Right kidney (tissue), 9 donors: ENCODE measurements at places on chromosomes 3 and 15.

- DNase-seq, result no peak
These were observed 78.9 kb upstream of the BLM start for GRCh38 chr15:90638201-90638691.

DNA sequence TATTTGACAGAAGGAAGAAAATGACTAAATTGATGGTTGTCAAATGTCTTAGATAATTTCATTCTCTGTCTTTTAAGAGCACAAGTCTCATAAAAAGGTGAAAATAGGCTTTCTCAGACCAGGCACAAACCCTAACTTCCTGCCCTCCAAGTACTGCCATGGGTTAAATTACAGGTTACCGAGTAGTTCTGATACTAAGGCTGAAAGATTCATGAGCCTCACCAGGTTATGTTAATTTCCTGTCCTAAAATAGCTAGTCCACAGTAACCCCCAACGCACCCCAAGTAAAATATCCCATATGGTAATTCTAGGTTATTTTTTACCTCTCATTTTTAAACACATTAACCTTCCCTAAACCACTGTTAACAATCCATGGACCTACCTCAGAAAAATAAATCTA, 42.0 kb downstream of the GSK3B start:
- DNase-seq, result no peak

- DNase-seq, result no peak
These were observed 28.1 kb downstream of the CCNL1 start for GRCh38 chr3:157131861-157132260.

DNA sequence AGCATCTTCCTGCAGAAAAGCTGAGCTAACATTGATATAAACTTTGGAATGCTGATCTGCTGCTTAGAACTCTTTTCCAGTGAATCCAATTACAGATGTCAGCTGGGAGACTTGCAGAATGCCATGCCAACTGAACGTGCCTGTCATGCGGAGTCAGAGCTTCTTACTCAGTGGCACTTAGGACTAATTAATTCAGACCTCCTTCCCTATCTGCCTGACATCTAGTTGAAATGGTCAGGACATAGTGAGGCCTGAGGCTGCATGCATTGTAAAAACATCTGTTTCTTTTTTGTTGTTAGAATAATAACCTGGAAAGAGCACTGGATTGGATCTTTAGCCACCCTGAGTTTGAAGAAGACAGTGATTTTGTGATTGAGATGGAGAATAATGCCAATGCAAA, 112.6 kb downstream of the USP13 start:
- DNase-seq, result no peak

- no peak for DNase-seq
These were observed 43.3 kb downstream of the RBMS3 start for GRCh38 chr3:29324180-29324651.

- DNase-seq, result no peak
These were observed 167.3 kb downstream of the BCHE start for GRCh38 chr3:165669967-165670366.

- DNase-seq, result no peak
These were observed 190.9 kb upstream of the PLSCR5 start for GRCh38 chr3:146796078-146796477.

DNA sequence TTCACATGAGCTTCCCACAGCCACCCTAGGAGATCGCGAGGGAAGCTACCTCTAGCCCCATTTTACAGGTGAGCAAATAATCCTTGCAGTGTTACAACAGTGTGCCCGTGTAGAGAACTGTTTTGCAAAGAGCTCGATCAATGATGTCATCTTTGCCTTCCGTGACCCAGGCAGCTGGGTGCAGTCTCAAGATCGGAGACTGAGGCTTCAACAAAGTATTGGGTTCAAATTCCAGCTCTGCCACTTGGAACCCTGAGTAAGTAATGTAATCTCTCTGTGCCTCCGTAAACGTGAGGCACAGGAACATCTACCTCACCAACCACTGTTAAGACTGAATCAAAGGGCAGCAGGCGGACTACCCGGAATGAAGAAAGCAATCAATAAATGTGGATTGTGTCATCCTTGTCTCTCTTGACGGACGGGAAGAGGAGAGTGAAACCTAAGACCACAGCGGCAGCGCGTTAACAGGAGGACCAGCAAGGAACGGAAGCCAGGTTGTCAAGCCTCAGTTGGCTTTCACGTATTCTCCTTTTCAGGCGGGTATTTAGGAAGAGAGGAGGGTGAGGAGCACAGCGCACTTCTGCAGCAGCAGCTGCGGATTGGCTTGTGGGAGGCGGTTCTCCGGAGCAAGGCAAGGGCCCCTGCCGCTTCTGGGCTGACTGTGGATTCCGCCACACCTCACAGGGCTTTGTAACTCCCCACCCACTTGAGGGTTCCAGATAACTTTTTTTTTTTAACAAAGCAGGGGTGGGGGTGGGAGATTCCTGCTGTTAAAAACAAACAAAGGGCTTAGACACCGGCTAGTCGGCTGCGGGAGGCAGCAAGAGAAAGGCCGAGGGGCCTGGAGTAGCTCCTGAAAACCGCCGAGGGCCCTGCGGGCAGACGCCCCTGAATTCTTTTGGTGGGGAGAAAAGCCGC, 1.5 kb upstream of the SMAD3 start:
- peak; percentile 80 for DNase-seq

DNA sequence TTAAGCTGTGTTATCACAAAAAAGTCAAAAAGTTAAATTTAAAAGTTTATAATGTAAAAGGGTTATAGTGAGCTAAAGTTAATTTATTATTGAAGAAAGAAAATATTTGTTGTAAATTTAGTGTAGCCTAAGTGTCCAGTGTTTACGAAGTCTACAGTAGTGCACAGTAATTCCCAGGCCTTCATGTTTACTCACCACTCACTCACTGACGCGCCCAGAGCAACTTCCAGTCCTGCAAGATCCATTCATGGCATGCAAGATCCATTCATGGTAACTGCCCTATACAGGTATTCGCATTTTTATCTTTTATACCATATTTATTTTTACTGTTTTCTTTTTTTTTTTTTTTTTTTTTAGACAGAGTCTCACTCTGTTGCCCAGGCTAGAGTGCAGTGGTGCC, 69.5 kb downstream of the TPRA1 start:
- no peak for DNase-seq

DNA sequence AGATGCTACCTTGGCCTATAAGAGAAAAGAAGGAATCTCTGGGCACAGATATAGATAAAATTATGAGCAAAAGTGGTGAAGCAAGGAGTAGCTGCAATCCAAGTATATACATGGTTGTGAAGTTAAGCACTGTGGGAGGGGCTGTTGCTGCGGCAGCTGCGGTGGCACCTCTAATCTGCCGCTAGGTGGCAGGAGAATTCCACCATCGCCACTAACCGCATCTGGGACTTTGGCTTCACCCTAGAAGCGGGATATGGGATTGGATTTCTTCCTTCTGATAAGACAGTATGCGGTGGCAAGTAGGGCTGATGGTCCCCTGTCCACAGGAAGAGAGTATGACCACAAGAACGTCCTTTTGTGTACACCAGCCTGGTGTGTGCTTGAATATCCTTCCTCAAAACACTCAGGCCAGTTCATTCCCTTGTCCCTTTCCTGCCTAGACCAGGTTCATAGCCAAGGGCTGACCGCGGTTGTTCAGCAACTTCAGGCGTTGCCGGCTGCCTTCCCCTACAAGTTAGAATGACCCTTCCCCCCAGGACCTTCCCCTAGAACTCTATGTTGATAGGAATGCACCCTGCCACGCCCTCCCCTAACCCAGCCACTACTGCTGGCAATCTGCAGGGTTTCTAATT, 5.1 kb downstream of the MAGEL2 start:
- DNase-seq, result peak; percentile 34

GRCh38 chr3:88542916-88543315, 393.2 kb downstream of the C3orf38 start:
- DNase-seq, result no peak

DNA sequence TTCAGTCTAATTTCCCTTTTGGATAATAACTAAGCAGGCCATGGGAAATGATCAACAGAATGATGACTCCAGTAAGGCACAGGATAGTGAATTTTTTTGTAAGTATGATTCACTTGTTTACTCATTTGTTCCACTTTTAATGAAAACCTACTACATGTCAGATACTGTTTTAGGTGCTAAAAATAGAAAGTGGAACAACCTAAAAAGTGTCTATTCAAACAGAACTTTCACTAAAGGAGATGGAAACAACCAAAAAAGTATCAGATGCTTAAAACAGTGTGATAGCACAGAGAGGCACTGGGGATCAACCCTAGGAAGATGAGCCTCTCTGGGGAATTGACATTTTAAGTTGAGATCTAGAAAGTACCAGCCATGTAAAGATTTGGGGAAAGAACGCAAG, 11.1 kb downstream of the RYK start:
- DNase-seq, result no peak

DNA sequence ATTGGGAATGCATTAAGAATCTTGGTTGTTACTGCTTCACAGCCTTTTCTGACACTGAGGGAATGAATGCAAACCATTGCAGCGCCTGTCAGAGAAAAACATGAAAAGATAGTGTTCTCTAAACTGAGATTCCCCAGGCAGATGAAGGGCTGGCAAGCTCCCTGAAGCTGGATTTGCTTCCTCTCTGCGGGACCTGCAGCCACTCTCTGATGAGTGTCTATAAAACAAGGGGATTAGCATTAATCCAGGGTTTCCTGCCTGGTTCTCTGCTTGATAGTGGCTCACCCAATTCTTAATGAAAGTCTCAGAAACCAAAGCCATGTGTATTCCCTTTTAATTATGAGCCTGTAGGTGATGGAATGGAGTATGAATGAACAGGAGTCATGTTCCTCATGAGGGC, 344.3 kb upstream of the UMPS start:
- DNase-seq, result no peak

DNA sequence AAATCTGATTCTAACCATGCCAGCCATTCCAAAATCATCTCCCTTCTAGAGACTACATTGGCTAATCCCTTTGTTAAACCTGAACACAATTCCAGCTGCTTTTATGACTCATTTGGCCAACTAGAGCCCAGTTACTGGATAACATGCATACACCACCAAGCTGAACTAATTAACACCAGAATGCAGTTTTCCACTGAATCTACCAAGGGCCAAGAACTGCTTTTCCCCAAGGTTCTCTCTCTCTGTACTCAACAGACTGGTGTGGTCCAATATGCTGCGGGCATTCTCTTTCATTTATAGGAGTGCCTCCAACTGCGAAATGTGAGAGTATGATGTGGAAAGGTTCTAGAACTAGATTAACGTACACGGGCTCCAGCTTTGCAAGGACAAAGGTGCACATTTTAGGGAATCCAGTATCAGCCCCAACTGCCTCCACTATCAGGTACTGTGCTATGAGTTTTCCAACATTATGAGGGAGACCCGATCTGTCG, 1.5 kb downstream of the CHSY1 start:
- peak; percentile 24 for DNase-seq

GRCh38 chr15:47890397-47891150, 173.3 kb downstream of the SEMA6D start:
- no peak for DNase-seq

GRCh38 chr3:127497166-127497565, 93.4 kb downstream of the TPRA1 start:
- no peak for DNase-seq

DNA sequence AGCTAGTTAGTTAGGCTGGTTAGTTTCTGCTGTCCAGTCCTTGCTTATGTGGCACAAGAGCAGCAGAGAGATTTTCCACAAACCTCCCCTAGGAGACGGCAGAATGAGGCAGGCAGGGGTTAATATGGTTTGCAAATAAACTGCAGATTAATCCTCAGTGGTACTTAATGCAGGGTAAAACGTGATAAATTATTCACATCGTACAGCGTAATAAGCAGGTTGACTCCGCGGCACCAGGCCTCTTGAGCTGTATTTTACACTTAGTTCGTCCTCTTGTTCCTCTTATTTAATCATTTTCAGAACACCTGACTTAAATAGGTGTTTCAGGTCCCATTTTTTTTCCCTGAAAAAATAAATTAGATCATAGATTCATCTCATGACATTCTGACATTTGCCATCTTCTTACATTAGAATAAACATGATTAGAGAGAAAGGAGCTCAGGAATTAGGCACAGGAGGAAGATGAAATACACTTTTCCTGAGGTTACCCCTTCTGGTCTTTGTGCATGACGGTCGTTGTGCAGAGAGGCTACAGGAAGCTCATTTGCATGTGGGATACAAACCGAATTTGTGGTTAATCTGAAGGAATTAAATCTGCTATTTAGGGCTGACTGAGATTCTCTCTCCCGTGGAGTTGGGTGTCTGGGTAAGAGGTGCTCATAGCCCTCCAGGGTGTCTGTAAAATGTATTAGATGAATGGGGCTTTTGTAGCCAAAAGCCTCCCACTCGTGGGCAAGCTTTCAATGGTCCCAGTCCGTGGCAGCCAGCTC, 27.1 kb upstream of the VPS8 start:
- DNase-seq, result no peak

GRCh38 chr3:49387721-49388120, 24.1 kb downstream of the RHOA start:
- DNase-seq, result no peak

GRCh38 chr3:102098130-102098885, 249.0 kb downstream of the NFKBIZ start:
- DNase-seq, result no peak

GRCh38 chr3:141796081-141796888, 33.1 kb downstream of the GRK7 start:
- DNase-seq, result peak; percentile 30

DNA sequence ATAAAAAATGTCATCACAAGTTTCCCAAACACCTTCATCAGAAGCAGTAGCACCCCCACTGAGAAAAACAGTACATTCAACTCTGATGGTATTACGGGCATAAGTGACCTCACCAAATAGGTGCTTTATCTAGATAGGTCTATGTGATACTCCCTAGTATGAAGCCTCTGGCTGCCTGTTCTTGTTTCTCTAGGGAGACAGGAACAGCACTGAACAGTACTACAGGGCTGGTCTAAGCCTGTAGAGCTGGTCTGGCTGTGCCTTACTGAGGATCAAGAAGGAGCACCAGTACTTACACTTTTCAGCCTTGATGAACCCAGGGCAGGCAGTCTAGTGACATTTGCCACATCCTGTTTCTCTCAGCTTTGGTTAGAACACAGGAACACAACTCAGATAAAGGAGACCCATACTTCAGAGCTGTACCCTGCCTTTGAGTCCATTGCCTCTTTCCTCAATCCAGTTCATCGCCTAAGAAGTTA, 35.9 kb downstream of the OXNAD1 start:
- no peak for DNase-seq

DNA sequence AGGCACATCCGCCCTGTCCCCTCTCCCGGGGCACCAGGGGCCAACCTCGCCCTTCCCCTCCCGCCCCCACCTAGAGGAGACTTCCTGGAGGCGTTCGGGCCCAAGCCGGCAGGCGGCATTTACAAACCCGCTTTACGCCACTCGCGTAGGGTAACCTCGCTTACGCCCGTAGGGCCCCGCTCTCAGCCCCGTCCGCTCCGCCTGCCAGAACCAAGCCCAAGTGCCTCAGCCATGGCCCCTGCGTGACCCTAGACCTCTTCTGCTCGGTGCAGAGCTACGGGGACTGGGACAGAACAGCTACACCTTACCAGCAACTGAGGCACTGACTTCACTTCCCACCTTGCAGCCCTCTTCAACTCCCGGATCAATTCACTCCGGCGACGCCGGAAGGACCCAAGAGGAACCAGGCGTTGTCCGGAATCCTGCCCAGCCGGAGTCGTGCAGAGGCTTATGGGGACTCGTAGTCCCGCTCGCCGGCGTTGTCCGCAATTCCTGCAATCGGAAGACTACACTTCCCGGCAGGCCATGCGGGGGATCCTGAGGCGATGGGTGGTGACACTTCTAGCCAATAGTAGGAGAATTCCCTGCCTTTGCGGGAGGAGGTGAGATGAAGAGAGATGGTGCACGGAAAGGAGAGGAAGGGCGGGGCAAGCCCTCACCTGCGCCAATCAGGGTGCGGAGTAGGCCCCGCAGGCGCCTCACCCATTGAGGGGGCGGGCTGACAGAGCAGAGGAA, at the start of gene PDCD10:
PDCD10 (minus strand) TSS at position 395 of the 735 bp plus-strand sequence. CDS start 14,735 bp downstream, outside the sequence.
- DNase-seq, result peak; percentile 95
